ENCODE measurements at places on chromosomes 7 and 10. TPM values are rescaled to one million over a fixed set of nuclear protein-coding genes. Genes with fewer than 3 reads are reported as not detected.

GRCh38 chr7:31958226-31958625 lies 112.0 kb downstream of the PDE1C start:
- DNase-seq = no peak

DNA sequence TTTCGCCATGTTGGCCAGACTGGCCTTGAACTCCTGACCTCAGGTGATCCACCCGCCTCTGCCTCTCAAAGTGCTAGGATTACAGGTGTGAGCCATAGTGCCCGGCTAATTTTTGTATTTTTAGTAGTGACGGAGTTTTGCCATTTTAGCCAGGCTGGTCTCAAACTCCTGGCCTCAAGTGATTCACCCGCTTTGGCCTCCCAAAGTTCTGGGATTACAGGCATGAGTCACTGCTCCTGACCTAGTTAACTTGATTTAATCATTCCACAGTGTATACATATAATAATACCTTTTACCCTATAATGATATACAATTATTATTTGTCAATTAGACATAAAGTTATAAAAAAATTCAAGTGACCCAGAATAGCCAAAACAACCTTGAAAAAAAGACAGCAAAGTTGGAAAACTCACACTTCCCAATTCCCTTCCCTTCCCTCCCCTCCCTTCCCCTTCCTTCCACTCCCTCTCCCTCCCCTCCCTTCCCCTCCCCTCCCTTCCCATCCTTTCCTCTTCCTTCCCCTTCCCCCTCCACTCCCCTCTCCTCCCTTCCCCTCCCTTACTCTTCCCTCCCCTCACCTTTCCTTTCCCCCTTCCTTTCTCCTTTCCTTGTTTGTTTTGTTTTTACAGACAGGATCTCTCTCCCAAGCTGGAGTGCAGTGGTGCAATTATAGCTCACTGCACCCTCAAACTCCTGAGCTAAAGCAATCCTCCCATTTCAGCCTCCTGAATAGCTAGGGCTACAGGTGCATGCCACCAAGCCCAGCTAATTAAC lies 14.8 kb upstream of the ZMIZ2 start:
- DNase-seq = no peak

GRCh38 chr10:43692051-43692825 lies 43.6 kb upstream of the ZNF32 start:
- DNase-seq = no peak

DNA sequence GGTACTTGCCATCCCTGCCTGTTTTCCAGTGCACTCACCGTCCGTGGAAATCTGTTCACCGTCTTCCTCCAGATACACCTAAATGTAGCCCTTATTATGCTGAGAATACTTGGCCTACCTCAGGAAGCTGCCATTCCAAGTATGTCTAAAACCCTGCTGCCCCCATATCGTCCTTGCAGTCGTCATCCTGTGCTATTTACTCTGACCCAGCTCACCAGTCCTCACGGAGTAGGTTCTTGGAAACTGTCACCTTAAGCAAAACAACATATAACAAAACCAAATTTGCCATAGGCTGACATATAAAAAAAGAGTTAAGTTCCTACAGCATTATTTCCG lies 880 bp upstream of the PIP4K2A start:
- no peak for DNase-seq

DNA sequence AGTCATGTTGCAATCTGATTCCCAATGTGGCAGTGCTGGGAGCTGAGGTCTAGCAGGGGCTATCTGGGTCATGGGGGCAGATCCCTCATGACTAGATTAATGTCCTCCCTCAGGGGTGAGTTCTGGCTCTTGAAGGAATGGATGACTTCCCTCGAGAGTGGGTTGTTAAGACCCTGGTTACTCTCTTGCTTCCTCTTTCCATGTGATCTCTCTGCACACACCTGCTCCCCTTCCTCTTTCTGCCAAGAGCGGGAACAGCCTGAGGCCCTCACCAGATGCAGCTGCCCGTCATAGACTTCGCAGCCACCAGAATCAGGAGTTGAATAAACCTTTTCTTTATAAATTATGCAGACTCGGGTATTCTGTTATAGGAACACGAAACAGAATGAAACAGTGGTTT lies 37.8 kb downstream of the SFMBT2 start:
- DNase-seq = no peak

DNA sequence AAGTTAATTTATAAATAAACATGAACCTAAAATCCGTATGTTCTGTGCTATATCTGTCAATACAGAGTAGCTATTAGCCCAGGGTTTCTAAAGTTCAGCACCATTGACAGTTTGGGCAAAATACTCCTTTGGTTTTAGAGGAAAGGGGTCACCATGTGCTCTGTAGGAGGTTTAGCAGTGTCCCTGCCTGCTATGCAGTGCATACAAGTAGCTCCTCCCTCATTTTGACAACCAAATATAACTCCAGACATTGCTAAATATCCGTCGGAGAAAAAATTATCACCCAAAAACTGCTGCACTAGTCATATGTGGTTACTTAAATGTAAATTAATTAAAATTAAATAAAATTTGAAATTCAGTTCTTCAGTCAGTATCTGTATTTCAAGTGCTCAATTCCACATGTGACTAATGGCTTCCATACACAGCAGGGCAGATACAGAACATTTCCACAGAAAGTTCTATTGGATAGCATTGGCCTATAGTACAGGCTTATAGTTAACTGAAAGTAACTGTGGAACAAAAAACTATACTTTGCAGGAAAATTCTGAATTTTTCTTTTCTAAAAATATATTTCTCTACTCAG lies 6.4 kb downstream of the UPF2 start:
- DNase-seq = no peak

GRCh38 chr7:94146408-94146807 lies 142.3 kb upstream of the BET1 start:
- no peak for DNase-seq

Gene ABCC2
- total RNA-seq = 1.3 TPM

DNA sequence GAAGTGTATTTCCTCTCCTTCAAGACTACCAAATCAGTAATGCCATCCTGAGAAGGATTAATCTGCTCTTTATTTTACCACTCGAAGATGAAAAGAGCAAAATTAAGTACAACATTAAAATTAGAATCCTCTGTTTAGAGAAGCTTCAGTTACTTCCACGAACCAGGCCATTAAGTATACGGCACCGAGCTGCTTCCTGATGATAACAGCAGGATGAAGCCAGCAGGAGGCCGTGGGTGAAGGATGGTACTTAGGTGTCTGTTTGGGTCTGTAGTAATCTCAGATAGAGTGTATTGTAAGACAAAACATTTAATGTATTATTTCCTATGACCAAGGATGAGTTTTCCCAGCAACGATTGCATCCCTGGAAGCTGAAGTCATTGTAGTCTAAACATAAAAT lies 362.8 kb downstream of the SFMBT2 start:
- no peak for DNase-seq

GRCh38 chr10:31724296-31724695 lies 204.3 kb downstream of the ARHGAP12 start:
- DNase-seq = no peak

- DNase-seq = peak; percentile 34
Observed at GRCh38 chr10:1643161-1643907, 94.0 kb downstream of the ADARB2 start.

- DNase-seq = no peak
Observed at GRCh38 chr7:123600876-123601275, 745 bp upstream of the ASB15 start.

Gene SUN3
- total RNA-seq = not detected

DNA sequence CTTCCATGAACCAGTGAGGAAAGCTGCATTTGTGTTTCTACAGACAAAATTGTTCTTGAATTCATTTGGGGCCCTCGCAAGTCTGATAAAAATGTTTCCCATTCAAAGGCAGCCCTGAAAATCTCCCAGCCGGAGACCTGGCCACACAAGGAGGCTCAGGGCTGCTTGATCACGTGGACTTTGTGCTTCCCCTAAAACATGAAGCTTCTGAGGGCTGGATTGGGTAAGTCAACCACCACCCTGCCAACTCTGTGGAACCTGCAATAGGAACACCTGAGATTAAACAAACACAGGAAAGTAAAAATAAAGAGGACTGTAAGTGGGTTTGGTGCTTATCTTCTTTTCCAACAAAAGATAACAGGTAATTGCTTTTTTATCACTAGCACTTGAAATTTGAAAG lies 133.8 kb downstream of the C10orf90 start:
- DNase-seq = no peak

Gene ARHGEF5
- 8.0 TPM for total RNA-seq

Gene UCMA
- total RNA-seq = not detected

GRCh38 chr7:127258111-127258510 lies 5.4 kb upstream of the GRM8 start:
- DNase-seq = no peak

- DNase-seq = no peak
Observed at GRCh38 chr7:23334482-23335056, 35.4 kb downstream of the MALSU1 start.

- no peak for DNase-seq
Observed at GRCh38 chr10:129761197-129761972, 202.7 kb downstream of the EBF3 start.

Measured in activated T-helper 1 cell treated with anti-CD3 and anti-CD28 coated beads, Interleukin-12 subunit alpha, Interleukin-12 subunit beta, Interleukin-2, Interleukin-4 antibody, amounts not matched to agents 30 ng/mL and 10 ng/mL and 1 ng/mL, durations not matched to agents 14 hours and 24 hours and 36 hours (primary cell).